Lung (tissue), 17 donors: ENCODE measurements at places on chromosomes 3 and 15. TPM values are rescaled to one million over a fixed set of nuclear protein-coding genes. Genes with fewer than 3 reads are reported as not detected.
A peak's percentile ranks its signal among the peaks of the same experiment; 100 is the strongest.

- no peak for DNase-seq
These were observed 610.6 kb upstream of the CFAP20DC start for GRCh38 chr3:59660376-59660775.

ALAS1 gene
- total RNA-seq = 85.1 TPM

CP gene
- total RNA-seq = 89.8 TPM

- peak; percentile 85 for DNase-seq
These were observed 16.2 kb upstream of the CHD2 start for GRCh38 chr15:92883876-92884435.

DNA sequence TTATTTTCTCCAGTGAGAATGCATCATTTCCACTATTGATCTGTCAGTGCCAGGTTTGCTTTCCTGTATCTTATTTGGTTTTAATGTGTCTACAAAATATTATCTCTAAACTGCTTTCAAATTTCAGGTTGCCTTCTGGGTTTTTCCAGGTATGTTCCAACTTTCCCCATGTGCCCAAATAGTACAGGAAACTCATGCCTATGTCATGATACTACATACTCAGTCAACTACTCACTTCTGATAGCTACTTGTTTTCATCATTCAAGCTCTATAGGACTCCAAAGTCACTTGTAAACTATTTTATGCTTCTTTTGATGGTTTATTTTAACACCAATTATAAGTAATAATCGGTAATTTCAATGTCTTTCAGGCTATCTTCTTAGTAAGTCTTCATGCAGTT lies 134.8 kb upstream of the TTC14 start:
- DNase-seq = no peak

DNA sequence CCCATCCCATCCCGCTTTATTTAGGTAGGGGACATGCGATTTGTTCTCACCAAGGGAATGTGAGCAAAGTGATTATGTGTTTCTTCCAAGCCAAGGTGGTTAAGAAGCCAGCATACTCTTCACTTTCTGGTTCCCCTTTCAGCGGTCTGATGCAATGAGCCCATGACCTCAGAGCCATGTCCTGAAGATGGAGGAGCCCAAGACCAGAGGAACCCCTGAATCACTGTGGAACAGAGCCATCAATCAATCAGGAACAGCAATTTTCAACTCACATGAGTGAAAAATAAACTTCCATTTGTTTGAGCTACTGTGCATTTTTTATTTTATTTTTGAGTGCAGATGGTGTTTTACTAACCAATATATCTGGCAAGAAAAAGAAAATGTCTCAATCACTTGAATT lies 10.8 kb downstream of the THRB start:
- DNase-seq = no peak

- no peak for DNase-seq
These were observed 64.0 kb downstream of the KAT2B start for GRCh38 chr3:20104167-20104661.

DAZL gene
- total RNA-seq = 0.09 TPM

DNA sequence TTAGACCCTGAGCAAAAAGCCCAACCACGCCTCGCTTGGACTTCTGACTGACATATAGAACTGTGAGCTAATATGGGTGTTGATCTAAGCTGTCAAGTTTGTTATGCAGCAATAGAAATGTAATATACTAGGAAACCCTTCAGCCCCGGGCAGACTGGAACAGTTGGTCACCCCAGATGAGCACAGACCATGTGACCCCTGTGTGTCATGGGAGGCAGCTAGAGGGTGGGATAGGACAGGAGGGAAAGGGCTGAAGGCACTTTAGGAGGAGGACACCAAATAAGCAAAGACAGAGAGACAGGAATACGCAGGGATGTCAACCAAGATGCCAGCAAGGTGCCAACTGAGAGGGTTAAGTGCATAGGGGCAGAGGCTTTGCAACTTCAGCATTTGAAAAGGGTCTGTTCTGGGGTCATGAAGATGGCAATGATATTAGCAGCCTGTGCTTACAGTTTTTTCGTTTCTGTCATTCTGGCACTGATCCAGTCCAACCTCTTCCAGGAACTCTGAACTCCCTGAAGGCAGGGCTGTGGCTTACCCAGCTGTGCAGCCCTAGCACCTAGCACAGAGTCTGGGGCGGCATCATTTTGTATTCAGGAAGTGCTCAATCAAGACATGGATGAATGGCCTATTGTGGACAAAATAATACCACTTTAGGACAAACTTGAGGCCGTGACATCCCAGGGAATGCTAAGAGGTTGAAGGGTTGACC lies 51.4 kb downstream of the HES1 start:
- peak; percentile 13 for DNase-seq

MGLL gene
- total RNA-seq = 182 TPM

- no peak for DNase-seq
These were observed 102.4 kb upstream of the PRR23E start for GRCh38 chr3:127090218-127091160.

GRCh38 chr3:69686056-69686455 lies 53.2 kb upstream of the MITF start:
- no peak for DNase-seq

- DNase-seq = no peak
These were observed 495.5 kb downstream of the NLGN1 start for GRCh38 chr3:173893066-173893465.

- DNase-seq = no peak
These were observed 741.5 kb upstream of the GRM7 start for GRCh38 chr3:6119367-6119766.

MDFIC2 gene
- total RNA-seq = not detected

DNA sequence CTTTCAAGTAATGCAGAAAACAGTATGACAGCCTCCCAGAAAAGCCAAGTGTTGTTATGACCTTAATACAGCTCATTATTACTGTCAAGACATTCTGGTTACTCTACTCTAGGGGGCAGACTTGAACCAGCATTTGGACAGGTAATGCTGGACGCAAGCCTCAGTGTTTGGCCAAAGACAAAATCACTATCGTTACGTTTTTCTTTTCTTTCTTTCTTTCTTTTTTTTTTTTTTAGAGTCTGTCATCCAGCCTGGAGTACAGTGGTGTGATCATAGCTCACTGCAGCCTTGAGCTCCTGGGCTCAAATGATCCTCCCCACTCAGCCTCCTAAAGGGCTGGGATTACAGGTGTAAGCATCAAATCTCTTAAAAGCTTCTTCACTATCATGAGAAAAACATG lies 29.4 kb upstream of the TMEM45A start:
- DNase-seq = no peak

- DNase-seq = no peak
These were observed 24.0 kb downstream of the BMF start for GRCh38 chr15:40084650-40085049.

DNA sequence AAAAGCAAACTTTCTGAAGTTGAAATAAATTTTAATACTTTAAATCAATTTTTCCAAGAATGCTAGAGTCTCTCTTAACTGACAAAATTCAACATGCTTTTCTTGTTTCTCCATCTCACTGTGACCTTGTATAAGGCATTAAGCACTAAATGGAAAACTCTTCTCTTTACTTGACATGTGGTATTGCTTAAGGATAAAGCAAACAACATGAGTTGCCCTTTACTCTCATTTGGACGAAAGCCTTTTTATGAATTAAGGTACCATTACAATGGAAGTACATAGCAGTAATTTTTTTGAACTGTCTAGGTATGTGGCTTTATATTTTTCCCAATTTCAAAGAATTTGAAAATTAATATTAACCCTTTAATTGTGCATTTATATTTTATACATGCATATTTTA lies 1.4 kb downstream of the STRIT1 start:
- DNase-seq = peak; percentile 26

- DNase-seq = peak; percentile 77
These were observed 65.6 kb upstream of the CTXND1 start for GRCh38 chr15:80317389-80318182.

CHRNA7 gene
- total RNA-seq = 2.7 TPM

ZNF501 gene
- 4.0 TPM for total RNA-seq
